NCI-H2029 treated with DMSO at 0.1 percent for 48 hours (cell line): ENCODE measurements at places on chromosomes 5 and 9.

DNA sequence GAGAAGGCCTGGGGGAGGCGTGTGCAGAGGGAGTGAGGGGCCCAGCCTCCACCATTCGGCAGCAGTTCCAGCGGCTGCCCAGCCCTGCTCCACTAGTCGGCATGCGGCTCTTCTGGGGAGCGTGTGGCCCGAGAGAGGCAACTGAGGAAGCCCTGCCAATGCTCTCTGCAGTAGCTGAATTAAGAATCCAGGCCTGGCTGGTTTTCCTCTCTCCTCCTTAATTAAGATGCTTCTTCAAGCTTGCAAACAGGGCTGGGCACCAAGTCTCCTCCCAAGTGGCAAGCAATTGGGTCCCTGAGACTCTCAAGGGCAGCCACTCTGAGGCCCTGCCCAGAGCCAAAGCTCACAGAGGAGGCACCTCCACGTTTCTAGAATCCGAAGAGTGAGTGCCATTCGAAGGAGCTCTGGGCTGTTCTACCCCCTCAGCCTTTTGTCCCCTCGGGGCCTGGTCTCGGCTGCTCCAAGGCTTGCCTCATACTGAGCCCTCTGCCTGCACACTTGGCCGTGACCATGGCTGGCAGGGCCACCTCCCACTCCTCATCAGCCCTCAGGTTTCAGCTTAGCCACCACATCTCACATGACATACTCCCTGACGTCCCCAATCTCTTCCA is 75.4 kb upstream of the LRRTM2 start:
- no peak for DNase-seq

- no peak for DNase-seq
These were observed 10.8 kb downstream of the ZDHHC11B start for GRCh38 chr5:773517-774264.

DNA sequence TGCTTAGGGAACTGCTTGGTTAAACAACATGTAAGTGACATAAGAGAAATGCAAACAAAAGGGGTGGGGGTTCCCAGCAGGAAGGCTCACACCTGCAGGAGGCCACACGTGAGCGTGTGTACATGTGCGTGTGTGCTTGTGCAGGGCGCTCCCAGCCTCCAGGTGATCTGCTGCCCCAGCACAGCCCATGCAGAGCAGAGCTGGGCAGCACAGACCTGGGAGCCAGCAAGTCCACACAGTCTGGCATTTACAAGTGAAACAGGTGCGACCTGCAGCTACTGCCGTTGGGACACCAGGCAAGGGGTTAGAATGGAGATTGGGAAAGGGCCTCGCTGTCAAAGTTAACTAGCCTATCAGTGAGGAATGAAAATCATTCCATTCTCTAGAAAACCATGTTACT is 41.8 kb downstream of the GRAMD2B start:
- DNase-seq = no peak

DNA sequence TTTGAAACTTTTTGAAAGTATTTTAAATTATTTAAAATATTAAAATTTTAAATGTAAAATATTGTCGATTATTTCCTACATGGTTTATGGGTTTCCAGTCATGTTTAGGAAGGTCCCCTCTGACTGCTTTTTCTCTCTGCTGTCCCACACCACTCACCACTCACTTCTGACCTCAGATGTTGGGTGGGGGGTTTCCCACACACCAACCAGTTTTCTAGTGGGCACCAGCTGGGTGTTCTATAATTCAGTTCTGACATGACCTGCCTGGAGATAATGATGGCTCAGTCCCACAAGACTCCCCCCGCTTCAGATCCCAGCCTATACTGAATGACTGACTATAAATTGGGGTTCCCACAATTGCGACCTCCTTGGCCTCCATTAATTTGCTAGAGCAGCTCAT is 310.4 kb downstream of the GADD45G start:
- DNase-seq = no peak

DNA sequence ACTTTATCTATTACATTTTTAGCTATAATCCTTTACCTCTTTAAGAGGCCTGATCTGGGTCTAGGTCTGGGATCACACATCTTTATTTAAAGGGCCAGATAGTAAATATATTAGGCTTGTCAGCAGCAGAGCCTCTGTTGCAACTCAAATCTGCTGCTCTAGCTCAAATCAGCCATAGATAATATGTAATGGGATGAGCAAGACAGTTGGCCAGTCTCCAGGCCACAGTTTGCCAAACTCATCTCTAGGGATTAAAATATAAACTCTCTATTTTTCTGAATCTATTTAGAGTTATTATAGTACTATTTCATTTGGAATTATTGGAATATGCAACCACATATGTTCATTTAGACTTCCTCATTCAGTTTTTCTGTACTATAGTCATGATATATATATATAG is 115.9 kb upstream of the MINAR2 start:
- no peak for DNase-seq

GRCh38 chr9:35791297-35791921 is at the start of gene NPR2:
Gene NPR2, plus strand, starts transcription at chr9:35791591. Its CDS starts 818 bp downstream, at chr9:35792409.
- no peak for DNase-seq
